ENCODE measurements at places on chromosomes 4 and X.

DNA sequence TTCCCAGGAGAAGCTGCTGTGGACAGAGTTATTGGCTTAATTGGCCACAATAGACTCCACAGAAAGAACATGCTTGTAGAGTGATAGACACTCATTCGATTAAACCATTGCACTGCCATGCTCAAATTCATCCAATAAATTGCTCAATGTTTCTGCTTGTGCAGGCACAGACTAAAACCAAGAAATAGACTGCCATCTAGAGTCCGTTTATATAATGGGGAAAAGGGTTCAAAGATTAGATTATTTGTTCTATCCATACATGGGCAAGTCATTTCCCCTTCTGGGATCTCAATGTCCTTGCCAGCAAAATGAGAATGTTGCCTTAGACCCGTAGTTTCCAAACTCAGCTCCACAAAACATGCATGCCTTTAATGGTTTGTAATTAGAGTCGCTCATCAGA is 8.7 kb downstream of the SMIM10 start:
- DNase-seq: peak; percentile 57

GRCh38 chr4:25900310-25900709 is 13.7 kb upstream of the SMIM20 start:
- no peak for DNase-seq

DNA sequence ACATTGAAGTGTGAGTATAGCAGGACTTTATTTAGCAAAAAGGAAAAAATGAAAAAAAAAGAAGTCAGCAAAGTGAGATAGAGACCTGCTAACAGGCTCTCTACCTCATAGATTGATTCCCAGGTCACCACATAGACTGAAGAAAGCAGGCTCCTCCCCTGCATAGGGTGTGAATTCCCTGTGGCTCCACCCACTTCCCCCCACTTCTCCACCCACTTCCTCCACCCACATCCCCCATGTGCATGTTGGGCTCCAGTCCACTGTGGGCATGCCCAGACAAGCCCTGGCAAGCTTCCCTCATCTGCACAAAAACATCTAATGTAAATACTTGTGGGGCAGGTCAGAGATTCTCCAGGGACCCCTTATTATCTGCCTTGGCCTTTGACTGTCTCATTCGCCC is 97.8 kb downstream of the TMEM47 start:
- DNase-seq: peak; percentile 64

- DNase-seq: no peak
Observed at GRCh38 chr4:82680834-82681233, 117.8 kb downstream of the SCD5 start.

DNA sequence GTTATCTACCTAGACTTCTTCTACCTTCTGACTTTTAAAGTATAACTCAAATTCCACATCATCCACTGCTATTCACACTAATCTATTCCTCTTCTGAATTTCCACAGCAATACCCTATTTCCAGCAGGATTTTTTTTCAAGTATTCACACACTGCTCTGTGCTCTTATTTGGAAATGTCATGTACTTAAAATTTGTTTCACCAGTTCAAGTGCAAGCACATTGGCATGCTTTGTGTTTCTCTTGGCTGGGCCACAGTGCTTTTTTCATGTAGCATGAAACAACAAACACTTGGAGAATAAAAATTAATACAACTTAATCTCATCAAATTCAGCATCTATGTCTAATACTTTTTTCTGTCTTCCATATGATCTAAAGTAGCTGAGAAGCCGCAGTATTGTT is 161.8 kb upstream of the PCDH18 start:
- DNase-seq: no peak

DNA sequence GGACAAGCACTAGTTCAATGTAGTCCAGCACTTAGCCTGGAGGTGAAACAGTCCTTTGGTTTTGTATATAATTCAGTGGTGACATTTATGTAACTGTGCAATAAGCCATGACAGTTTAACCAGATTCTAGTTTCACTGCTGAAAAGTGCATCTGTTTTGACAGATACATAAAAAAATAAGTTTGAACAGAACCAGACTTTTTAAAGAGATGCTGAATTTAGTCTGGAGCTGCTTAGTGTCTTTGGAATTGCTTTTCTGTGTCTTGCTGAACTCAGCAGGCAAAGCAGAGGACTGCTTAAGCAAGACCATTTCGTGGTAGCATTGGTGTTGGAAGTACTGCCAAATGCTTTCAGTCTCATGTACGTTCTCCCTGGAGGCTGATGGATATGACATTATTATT is 393.5 kb downstream of the MAPK10 start:
- no peak for DNase-seq

- DNase-seq: peak; percentile 53
Observed at GRCh38 chrX:124217304-124218251, 114.9 kb upstream of the TEX13D start.

GRCh38 chr4:174490451-174490961 is 31.8 kb downstream of the HPGD start:
- DNase-seq: peak; percentile 55

DNA sequence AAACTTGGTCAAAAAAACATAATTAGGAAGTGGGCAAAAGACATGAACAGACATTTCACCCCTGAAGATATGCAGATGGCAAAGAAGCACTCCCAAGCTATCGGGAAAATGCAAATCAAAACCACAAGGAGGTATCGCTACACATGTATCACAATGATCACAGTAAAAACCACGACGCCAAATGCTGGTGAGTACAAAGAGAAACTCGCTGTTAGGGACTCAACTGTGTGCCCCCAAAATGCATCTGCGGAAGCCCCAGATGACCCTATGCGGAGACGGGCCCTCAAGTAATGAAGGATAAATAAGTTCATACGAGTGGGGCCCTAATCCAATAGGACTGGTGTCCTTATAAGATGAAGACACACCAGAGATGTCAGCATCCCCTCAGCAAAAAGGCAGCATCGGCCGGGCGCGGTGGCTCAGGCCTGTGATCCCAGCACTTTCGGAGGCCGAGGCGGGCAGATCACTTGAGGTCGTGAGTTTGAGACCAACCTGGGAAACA is 10.2 kb downstream of the GAK start:
- DNase-seq: no peak

DNA sequence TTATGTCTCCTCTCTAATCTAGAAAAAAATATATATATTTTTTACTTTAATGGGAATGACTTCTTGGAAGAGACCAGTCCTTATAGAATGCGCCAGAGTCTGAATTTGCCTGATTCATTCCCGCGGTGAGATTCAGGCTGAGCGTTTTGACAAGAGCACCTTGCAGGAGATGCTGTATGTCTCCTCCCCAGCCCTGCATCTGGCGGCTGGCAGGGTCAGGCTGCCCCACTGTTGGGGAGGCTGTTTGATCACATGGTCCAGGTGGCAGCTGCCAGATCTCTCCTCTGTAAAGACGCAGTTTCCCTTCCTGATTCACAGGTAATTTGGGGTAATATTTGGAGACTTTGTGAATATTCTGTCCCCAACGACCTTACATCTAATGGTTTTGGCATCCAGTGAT is 9.7 kb downstream of the PDZD4 start:
- no peak for DNase-seq

GRCh38 chr4:4861390-4862018 is 2.0 kb downstream of the MSX1 start:
- no peak for DNase-seq

DNA sequence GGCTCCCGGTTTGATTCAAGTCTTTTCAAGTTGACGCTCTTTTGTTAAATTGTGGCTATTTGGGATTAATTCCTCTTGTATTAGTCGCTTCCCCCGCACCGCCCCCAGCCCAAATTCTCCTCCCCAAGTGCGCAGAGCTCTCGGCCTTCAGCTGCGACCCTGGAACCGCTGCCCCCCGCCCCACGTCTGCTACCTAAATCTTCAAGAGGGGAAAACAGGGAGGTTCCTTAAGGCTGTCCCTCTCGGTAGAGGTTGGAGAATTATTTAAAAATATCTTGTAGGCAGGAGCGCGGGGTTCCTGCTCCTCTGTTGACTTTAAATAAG is 860 bp upstream of the RPS6KA3 start:
- DNase-seq: no peak

GRCh38 chr4:54700986-54701385 is 43.2 kb downstream of the KIT start:
- DNase-seq: no peak

- DNase-seq: peak; percentile 7
Observed at GRCh38 chrX:41759817-41760216, 35.8 kb downstream of the GPR82 start.

DNA sequence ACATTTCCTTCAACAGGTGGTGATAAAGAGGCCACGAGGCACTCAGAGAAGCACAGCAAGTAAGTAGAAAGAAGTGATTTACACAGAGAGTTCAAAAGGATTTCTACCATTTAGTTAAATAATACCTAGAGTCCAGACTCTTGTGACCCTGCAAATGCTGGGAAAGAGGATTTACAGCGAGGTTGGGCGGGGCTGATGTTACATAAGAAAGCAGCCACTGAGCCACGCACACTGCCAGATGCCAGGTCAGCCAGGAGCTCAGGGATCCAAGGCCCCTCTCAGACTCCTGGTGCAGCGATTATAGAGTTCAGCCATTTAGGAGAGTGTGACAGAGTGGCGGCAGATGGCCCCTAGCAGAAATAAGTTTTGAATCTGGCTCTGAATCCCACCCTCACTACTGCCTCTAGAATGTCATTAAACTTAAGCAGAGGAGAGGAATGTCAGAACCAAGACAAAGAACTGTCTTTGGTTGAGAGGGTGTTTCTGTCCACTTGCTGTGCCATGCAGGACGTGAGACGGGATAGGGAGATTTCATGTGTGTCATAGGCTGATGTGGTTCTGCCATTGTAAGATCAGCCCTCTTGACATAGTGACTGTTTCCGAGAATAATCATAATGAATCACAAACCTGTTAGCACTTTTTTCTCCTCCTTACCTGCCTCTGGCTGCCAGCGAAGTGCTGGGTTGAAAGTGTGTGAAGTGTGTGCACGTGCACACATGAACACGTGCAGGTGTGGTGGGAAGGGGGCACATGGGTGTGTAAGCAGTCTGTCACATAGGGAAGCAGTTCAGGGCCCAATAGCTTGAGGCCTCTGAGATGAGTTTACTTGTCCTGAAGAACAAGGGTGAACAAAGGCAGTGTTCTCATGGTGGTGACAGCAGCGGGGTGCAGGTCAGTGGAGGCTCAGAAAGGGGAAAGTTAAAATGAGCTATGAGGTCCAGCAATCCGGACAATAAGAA is 50.1 kb downstream of the MFAP3L start:
- DNase-seq: peak; percentile 47

DNA sequence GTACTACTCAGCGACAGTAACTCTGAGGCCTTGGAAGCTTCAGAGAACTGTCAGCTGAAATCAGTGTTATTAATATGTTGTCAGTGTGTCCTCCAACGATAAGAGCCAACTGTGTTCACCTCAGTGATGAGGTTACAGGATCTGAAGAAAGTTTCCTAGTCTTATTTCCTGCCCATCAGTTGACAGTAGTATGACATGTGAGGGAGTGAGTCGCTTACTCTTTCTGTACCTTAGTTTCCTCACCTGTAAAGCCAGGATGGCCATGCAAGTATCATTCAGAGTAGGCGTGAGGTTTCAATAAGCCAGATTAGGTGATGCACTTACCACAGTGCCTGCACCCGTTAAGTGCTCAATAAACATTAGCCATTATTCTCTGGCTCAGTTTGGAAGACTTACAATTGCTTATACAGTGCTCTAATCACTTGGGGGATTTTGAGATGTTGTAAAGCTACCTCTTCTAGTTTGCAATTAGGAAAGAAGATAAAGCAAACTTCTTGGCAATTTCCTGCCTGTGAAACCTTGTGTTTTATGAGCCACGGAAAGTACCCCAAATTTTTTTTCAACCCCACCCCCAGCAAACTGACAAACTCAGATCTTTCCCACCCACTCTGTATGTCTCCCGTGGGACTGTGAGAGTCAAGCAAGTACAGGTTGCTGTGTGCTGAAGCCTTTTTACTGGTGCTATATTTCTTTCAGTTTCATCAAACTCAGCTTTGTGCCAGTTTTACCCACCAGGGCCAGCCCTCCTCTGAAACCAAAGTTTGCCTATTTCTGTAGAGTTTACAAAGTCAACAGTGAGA is 62.2 kb downstream of the ANXA3 start:
- DNase-seq: no peak

- DNase-seq: no peak
Observed at GRCh38 chr4:116118221-116118620, 967.2 kb downstream of the TRAM1L1 start.

GRCh38 chr4:1766106-1767060 is 26.7 kb upstream of the FGFR3 start:
- no peak for DNase-seq

DNA sequence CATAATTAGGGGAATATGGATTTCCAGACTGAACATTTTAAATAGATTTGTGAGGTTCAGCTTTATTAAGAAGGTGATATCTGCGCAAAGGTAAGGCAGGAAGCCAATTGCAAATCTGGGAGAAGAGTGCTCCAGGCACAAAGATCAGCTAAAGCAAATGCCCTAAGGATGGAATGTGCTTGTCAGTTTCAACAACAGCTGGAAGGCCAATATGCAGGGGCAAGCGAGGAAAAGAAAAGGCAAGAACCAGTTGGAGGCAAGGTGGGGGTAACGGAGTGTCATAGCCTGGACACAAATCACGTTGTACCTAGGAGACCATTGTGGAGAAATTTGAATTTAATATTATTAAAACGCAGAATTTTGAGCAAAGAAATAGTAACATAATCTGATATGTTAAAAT is 1710.3 kb upstream of the PCDH7 start:
- no peak for DNase-seq

DNA sequence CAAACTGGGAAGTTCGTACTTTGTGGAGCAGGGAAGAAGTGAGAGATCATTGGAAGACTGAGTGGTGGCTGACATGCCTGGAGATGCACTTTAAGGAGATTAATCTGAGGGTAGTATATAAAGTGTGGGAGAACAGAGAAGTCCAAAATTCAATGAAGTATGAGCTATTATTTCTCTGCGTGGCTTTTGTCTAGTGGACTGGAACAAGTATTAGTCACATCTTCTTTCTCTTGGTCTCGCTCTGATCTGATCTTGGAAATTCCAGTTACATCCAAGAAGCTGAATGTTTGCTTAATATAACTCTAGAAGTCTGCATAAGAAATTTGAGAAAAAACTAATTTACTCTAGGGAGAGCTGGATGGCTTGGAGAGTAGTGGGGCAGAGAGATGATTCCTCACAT is 64.8 kb upstream of the NR0B1 start:
- DNase-seq: no peak

- DNase-seq: peak; percentile 63
Observed at GRCh38 chr4:187204389-187204918, 480.8 kb upstream of the FAT1 start.

DNA sequence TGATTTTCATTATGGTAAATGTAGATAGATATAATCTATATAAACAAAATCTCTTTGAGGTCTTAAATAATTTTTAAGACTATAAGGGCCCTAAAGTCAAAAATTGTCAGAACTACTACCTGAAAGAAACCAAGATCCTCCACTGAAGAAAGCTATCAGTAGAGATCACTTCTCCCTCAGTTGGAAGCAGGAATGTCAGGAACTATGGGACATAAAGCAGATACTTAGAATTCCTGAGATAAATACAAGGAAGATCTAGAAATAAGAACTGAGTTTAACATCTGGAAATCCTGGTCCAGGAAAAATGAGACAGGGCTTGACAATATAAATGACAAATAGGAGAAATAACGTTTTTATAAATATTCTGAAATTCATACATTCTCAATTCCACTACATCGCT is 97.2 kb downstream of the ADAMTS3 start:
- no peak for DNase-seq

- peak; percentile 92 for DNase-seq
Observed at GRCh38 chr4:150518559-150518958, 63.4 kb upstream of the MAB21L2 start.

- DNase-seq: no peak
Observed at GRCh38 chr4:121057466-121057922, 14.8 kb downstream of the NDNF start.

GRCh38 chr4:56742080-56742871 is 61.2 kb upstream of the HOPX start:
- peak; percentile 37 for DNase-seq

GRCh38 chr4:14749910-14750309 is 252.4 kb upstream of the CPEB2 start:
- DNase-seq: peak; percentile 56

Measured in bronchial epithelial cell (primary cell).